ENCODE measurements at places on chromosomes 1 and 21.

DNA sequence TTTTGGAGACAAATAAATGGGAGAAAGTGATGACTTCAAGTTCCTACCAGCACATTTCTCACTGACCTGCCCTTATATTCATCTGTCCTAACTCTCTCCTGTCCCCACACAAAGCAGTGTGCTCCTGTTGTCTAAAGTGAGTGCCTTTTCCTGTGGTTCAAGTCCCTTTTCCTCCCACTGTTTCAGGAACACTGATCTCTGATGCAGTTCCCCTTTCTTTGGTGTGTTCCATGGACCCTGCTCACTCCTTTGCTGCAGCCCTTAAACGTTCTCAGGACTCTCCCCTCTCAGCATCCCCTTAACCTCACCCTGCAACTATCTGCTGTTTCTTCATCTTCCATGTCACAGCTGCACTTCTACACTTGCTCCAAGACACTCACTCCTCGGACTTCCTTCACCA is 195.8 kb upstream of the ETV3 start:
- no peak for DNase-seq

DNA sequence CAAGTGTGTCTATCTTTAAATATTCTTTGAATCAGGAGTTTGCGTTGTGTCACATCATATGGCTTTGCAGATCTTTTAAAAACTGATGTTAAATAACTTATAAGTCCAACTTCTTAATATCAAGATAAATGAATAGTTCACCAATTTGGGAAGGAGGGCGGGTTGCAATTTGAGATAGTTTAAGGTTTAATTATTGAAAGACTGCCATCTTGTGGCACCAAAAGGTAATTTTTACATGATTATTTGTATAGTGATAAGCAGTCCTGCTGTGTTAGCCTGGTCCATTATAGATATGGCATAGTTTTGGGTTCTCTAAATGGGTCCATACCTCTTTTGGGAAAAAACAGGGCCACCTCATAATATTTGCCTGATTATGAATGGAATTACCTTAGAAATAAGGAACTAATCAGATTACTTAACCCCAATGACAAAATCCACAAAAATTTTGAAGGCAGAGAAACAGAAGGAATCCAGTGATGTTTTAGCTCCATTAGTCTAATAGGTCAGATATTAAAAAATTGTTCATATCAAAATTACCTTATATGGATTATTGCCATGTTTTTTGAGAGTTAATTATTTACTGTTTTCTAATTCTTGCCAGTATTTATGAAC is 64.3 kb downstream of the PRKAA2 start:
- peak; percentile 24 for DNase-seq

- no peak for DNase-seq
These were observed 32.1 kb upstream of the TEKT2 start for GRCh38 chr1:36051821-36052220.

GRCh38 chr21:33265664-33266049 is 510 bp upstream of the IL10RB start:
- DNase-seq: no peak

DNA sequence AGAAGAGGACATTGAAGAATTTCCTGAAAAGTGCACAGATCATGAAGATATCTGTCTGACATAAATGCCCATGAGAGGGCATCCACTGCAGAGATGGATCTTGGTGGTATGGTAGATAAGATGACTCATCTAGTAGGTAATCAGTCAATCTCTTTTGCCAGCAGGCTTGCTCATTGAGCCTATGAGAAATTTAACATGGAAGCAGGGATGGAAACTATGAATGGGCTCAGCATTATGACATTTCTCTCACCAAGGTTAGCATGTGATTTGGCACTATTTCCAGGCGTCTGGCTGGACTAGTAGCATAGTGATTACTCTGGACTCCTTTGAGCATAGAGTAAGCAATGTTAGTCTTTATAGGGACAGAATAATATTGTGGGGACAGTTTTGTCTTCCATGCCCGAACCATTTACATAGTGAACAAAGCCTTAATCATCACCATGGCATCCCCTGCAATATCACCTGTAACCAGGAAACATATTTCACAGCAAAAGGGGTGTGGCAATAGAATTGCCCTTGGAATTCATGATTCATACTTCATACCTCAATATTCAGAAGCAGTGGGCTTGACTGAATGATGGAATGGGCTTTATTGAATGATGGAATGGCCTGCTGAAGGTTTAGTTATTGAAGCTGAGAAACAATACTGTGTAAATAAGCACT is 7.3 kb downstream of the OR2C3 start:
- DNase-seq: no peak

- DNase-seq: peak; percentile 47
These were observed 9.8 kb downstream of the COL8A2 start for GRCh38 chr1:36115200-36115669.

DNA sequence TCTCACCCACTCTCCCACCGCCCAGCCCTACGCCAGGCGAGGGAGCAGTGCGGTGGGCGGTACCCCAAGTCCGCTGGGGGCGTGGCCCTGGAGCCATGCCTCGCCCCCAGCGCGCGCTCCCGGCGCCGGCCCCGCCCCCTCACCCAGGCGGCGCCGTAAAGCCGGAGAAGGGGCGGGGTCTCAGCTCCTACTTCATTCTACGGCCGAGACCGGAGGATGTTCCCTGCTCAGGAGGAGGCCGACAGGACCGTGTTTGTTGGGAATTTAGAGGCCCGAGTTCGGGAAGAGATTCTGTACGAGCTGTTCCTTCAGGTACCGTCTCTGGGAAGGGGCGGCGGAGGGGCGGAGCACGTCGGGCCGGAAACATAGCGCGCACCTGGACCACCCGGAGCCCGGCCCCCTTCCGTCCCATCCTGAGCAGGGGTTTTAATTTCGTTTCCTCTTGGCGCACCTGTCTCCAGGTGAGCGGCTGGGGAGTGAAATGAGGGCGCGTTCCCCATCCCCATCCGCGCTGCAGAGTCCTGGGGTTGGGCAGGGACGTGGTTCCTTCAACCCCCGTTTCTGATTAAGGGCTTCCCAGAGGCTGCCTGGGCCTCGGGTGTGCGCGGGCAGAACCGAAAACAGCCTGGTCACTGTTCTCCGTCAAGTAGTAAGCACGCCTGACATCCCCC is at the start of gene RBM11:
Gene RBM11, plus strand, starts transcription at position 187 of the 671 bp plus-strand sequence. Its CDS starts 30 bp downstream, at position 217.
- DNase-seq: peak; percentile 1

DNA sequence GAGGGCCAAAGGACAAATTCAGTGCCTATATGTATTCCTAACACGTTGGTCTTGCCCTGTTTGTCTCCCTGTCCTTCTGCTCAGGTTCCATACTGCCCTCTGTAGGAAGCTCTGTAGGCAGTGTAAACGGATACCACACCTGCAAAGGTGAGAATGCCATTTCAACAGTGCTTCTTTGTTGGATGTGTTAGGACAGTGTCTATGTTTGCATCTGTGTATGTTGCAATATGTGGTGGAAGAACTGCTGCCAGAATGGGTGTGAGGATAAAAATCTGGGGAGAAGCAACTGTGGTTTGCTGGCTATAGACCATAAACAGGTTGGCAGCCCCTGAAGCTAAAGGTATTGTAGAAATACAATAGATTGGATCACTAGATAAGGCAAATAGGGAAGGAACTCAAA is 113.1 kb upstream of the BMP8A start:
- no peak for DNase-seq

GRCh38 chr1:241964550-241965282 is 7.1 kb downstream of the BECN2 start:
- DNase-seq: no peak

GRCh38 chr1:212488436-212489283 is 55.9 kb downstream of the NENF start:
- DNase-seq: peak; percentile 18

- DNase-seq: no peak
These were observed 28.1 kb downstream of the RABIF start for GRCh38 chr1:202860744-202861419.

GRCh38 chr1:169466259-169467230 is 19.2 kb downstream of the SLC19A2 start:
- no peak for DNase-seq

DNA sequence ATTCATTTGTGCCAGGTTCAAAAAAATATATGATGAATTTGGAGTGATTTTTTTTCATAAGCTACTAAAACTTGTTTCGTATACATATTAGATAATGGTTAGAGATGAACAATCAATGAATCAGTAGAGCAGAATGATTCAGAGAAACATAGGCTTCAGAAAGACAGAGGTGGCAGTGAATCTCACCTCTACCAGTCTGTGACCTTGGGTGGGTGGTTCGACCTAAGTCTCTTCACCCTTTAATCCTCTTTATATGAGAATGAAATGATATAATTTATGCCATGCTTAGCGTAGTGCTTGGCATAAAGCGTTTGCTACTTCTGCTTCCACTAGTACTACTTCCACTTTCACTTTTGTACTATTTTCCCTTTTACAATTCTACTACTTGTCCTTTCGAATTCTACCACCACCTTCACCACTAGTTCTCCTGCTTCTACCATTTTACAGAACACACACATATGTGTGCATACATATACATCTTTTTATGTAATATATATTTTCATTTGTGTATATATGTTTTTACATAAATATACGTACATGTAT is 45.1 kb downstream of the FYB2 start:
- no peak for DNase-seq

DNA sequence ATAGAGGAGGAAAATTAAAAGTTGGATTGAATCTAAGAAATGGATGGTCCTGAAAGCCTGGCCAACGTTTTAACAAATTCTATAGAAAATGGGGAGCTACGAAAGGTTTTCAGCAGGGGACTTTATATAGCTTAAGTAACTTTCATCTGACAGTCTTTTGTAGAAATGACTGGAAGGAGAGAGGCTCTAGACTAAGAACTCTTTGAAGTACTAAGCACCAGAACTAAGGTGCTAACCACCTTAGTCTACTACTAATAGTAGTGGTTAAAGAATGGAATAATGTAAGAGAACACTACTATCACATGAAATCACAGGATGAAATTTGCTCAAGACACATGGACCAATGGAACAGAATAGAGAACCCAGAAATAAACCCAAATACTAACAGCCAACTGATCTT is 126.1 kb downstream of the DENND1B start:
- no peak for DNase-seq

DNA sequence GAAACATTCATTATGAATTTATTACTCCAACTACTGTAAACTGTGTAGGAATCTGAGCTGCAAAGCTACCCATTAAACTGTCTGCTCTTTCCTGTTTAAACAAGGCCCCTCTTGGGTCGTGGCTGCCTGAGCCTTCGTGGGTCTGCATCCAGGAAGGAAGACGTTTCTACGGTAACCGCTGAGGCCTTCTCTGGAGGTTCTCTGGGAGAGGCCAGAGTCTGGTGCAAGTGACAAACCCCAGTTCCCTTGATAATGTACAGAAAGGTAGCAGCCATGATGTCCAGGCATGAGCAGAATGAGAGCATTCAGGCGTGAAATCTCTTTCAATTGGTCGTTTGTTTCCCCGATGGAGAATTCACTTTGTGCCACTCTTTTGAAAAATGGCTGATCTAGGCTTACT is 350.2 kb downstream of the PLPP3 start:
- DNase-seq: no peak

- no peak for DNase-seq
These were observed 144.1 kb upstream of the CTTNBP2NL start for GRCh38 chr1:112251766-112252506.

GRCh38 chr1:99737016-99737415 is 29.4 kb downstream of the FRRS1 start:
- DNase-seq: peak; percentile 36

GRCh38 chr21:40678681-40679284 is 168.2 kb downstream of the DSCAM start:
- no peak for DNase-seq
